ENCODE measurements at places on chromosomes 12 and 14.

DNA sequence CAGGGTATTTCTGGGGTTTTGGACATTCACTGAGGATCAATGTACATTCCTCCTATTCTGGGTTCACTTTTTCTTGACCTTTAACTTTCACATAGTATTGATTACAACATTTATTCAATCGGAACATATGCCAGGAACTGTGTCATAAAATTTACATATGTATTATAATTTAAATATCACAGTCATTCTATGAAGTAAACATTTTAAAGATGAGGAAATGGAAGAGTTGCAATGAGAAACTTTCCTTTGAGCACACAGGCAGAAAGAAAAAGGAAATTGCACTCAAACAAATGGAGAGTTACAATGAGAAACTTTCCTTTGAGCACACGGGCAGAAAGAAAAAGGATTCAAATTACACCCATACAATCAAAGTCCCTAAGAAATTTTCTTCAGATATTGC is 3.1 kb downstream of the MUCL1 start:
- DNase-seq, result no peak

GRCh38 chr12:42568952-42569915 is 20.3 kb downstream of the PRICKLE1 start:
- no peak for DNase-seq

DNA sequence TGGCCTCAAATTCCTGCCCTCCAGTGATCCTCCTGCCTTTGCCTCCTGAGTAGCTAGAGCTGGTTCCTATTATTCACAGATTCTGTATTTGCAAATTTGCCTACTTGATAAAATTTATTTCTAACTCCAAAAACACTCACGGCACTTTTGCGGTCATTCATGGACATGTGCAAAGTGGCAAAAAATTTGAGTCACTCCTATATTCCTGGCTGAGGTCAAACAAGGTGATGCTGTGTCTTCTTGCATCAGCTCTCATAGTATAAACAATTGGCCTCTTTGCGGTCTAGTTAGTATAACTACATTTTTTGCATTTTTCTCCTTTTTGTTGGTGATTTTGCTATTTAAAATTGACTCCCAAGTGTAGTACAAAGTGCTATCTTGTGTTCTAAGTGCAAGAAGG is 24.7 kb downstream of the ATF1 start:
- no peak for DNase-seq

DNA sequence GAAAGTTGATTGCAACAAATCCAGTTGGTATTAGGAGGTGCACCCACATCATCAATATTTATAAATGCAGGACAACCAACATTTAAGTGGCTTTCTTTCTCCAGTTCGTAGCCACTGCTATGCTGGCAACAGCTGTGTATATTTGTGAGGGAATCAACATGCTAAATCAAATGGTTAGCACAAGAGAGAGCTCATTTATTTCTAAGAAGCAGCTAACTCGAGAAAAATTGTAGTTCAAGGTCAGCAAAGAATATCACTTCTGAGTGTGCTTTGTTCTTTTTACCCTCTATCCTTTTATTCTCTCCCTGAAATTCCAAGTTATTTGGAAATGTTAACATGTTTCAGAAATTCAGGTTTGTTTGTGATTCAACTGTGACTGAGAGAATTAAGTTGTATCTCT is 137.3 kb downstream of the NAV3 start:
- DNase-seq, result no peak

GRCh38 chr12:130947028-130947613 is 6.6 kb upstream of the ADGRD1 start:
- no peak for DNase-seq

GRCh38 chr12:5730962-5731361 is 214.1 kb downstream of the ANO2 start:
- DNase-seq, result no peak

DNA sequence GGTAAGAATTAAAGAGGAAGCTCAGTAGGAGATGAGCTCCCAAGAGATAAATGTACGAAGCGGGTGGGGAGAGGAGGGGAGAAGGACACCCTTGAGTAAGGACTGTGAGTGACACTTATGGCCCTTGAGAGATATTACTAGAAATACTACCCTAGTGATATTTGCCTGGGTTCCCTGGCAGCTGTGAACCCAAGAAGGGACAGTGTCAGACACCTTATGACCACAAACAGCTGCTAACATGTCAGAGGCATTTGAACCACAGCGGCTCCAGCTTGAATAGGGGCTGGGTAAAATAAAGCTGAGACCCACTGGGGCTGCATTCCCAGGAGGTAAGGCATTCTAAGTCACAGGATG is 19.6 kb upstream of the SLC6A12 start:
- no peak for DNase-seq
